Dermis microvascular lymphatic vessel endothelial cell (primary cell): ENCODE measurements at places on chromosomes 6 and 20. TPM values are rescaled to one million over a fixed set of nuclear protein-coding genes. Genes with fewer than 3 reads are reported as not detected.

DNA sequence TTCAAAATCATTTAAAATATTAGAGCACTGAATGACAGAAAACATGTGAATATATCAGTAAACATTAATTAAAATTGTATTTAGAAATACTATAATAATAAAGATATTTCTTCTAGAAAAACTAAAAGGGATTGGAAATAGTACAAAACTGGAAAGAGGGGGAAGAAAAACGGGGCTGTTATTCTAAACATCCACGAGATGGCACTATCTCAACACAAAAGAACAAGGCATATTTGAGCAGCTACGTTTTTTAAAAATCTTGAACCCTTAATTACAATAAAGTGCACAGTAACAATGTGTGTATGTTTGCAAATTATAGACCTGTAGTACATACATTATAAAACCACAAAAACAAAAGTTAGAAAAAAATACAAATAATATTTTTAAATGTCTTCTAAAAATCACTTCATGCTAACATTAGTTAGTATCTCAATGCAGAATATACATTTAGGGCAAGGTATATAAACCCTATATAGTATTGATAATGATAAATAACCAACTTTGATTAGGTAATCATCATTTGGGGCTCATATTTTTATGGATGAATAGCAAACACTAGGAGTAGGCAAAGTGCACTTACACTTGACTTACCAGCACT is 42.5 kb upstream of the PNISR start:
- DNase-seq: peak; percentile 21

The ACTR5 gene
- 6.9 and 7.3 TPM in 2 replicates for total RNA-seq

The SS18L1 gene
- total RNA-seq: 6.4 and 11.3 TPM in 2 replicates

DNA sequence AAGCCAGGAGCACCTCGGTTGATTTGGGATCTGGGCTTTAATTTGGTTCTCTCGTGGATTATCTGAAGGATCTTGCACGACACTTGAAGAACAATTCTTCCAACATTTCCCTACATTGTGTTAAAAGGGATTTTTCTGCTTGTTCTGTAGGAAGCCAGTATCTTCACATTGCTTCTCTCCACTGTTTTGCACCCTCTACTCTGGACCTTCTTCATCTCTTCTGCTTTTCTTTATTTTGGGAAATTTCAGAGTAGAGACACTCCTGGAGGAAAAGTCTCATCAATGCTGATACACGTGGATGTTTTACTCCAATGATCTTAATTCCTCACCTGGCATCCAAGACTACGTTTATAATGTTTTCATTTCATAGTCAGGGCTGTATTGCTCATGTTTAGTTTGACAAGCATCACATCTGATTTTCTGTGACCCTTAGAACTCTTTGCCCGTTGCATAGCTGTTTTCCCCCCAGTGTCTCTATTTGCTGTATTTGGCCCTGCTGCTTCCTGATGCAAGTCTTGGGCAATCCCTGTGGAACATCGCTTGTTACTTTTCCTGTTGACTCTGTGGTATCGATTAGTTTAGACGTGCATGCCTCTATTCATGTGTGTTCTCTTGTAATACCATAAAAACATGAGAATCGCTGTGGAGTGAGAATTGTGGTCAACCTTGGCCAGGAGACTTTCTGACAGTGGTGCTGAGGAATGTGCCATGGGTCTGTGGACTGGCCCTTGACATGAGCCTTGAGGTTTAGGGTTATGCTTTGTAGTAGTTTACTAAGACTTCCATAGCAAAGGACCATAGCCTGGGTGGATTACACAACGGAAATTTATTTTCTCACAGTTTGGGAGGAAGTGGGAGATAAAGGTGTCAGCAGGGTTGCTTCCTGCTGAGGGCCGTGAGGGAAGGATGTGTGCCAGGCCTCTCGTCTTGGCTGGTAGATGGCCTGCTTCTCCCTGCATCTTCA is 12.5 kb downstream of the PLCB1 start:
- peak; percentile 45 for DNase-seq

- DNase-seq: no peak
Measured at GRCh38 chr6:85866370-85866730, 223.7 kb upstream of the SYNCRIP start.

DNA sequence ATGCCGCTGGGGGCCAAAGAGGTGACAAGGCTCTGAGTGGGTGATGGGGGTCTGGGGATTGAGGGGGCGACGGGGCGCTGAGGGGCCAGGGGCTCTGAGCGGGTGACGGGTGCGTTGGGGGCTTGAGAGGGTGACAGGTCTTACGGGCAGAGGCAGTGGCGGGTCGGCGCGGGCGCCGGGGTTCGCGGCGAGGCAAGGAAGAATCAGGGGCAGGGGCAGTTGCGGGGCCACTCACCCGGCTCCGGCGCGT is 146 bp downstream of the ZNFX1 start:
- no peak for DNase-seq

- DNase-seq: no peak
Measured at GRCh38 chr20:61593516-61593915, 341.5 kb downstream of the CDH4 start.

The PFDN4 gene
- total RNA-seq: 52.1 and 70.0 TPM in 2 replicates

- DNase-seq: no peak
Measured at GRCh38 chr6:26051665-26052310, 35.4 kb upstream of the HFE start.

The EDN1 gene
- 63.0 and 107 TPM in 2 replicates for total RNA-seq

GRCh38 chr6:90701146-90701781 is 114.4 kb upstream of the MAP3K7 start:
- no peak for DNase-seq

The LST1 gene
- total RNA-seq: 0.51 TPM in 1 of 2 replicates, not detected in the other

GRCh38 chr20:10476319-10476724 is 41.2 kb downstream of the SLX4IP start:
- no peak for DNase-seq

DNA sequence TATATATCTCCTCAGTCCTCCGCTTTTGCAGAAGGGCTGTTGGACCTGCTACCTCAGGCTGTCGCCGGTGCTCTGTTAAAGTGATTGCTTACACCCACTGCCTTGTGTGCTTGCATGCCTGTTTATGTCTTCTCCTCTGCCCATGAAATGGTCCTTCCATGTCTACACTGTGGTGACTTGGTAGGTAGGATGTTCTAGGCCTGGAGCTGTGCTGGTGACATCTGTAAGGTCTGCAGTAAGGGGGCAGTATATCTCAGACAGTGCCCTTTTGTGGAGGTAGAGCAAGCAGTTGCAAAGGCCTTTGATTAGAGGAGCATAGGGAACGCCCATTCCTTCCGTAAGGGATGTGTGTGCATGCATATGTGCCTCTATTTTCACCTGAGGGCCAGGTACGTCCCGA is 40.3 kb downstream of the VAPB start:
- no peak for DNase-seq

- DNase-seq: no peak
Measured at GRCh38 chr6:119575721-119576120, 226.2 kb upstream of the MAN1A1 start.

- no peak for DNase-seq
Measured at GRCh38 chr20:53138454-53139262, 166.5 kb downstream of the TSHZ2 start.

The SLC22A1 gene
- 0.13 TPM in 1 of 2 replicates, not detected in the other for total RNA-seq

GRCh38 chr20:53346335-53346648 is 247.3 kb downstream of the ZNF217 start:
- no peak for DNase-seq

DNA sequence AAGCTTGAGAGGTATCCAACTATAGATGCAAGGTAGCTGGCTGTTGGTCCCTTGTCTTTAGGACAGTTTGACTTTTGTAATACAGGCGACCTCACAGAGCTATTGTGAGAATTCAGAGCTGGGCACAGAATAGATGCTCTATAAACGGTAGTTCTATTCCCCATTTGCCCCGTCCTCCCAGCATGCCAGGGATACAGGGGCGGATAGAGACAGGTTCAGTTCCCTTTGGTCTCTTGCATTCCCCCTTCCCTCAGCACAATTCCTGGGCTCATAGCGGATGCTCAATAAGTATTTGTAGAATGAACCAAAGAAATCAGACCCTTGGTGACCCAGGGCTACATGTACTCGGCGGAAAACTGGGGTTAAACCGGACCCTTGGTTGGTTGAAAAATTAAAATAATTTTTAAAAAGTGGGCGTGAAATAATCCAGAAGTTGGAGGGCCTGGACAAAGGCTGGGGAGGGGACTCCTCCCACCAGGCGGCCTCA is 707 bp upstream of the TOP1 start:
- no peak for DNase-seq

The SLC22A2 gene
- total RNA-seq: not detected in 2 replicates

The TBXT gene
- total RNA-seq: not detected in 2 replicates

GRCh38 chr20:1881240-1881835 is 13.9 kb upstream of the SIRPA start:
- peak; percentile 42 for DNase-seq

The SIRPB1 gene
- total RNA-seq: 1.3 TPM in 2 replicates

The TMEM244 gene
- total RNA-seq: not detected in 2 replicates

The HRH3 gene
- not detected in 2 replicates for total RNA-seq

The MUC22 gene
- total RNA-seq: not detected in 2 replicates

DNA sequence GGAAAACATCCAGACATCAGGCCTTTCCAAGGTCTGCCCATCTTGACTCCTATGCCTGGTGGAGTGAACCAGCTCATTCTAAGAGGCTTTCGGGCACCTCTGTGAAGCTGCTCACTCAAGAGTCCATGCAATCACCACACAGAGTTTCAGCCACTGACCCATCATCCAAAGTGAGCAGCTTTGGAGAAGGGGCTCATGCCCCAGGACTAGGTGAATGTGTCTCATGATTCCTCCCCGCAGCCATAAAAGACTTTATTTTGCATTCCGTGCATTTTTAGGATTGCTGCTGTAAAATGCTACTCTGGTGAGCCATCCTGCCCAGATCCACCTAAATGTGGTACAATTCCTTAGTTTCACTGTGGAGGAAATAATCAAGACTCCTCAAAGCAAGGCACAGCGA is 44.5 kb upstream of the EZR start:
- no peak for DNase-seq

- peak; percentile 30 for DNase-seq
Measured at GRCh38 chr6:18302561-18303439, 38.5 kb upstream of the DEK start.

DNA sequence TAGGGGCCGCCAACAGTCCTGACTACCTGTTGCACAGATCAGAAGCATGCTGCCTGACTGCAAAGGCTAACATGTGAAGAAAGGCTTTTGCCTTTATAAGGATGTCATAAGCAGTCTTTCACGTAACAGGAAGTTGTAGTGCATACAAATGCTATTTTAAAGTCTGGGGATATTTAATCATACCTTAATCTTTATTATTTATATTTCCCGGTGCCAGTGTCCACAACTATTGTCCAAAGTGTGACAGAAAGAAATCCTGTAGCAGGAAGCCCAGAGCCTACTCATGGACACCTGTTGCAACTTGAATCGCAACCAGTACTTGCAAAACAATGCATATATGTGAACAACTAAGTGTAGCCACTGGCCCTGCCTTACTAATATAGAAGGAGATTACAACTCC is 235.8 kb downstream of the ALDH8A1 start:
- peak; percentile 32 for DNase-seq

- DNase-seq: peak; percentile 62
Measured at GRCh38 chr20:22805219-22805618, 220.8 kb upstream of the FOXA2 start.

- no peak for DNase-seq
Measured at GRCh38 chr20:55417836-55418235, 587.5 kb downstream of the CBLN4 start.

DNA sequence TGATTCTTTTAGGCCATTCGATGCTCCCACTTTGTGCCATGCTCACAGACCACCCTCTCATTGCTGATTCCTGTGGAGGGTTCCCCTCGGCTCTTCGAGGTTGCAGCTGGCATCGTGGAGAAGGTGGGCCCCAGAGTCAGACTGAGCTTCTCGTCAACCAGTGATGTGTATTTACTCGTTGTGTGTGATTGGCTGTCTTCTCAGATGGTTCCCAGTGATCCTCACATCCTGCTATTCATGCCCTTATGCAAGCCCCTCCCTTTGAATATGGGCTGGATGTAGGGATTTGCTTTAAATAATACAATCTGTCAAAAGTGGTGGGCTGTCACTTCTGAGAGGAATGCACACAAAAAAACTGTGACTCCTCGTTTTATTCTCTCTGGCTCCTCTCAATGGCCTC is 99.6 kb upstream of the ENPP5 start:
- DNase-seq: no peak

The EPB41L1 gene
- 7.3 and 22.4 TPM in 2 replicates for total RNA-seq

The HLA-DOB gene
- under 0.01 and 0.13 TPM in 2 replicates for total RNA-seq

The ZSCAN23 gene
- under 0.01 and 0.26 TPM in 2 replicates for total RNA-seq

The C20orf144 gene
- total RNA-seq: under 0.01 TPM in 1 of 2 replicates, not detected in the other

- no peak for DNase-seq
Measured at GRCh38 chr6:136655239-136656014, 105.2 kb upstream of the MAP7 start.

GRCh38 chr6:39553029-39553428 is 172.2 kb downstream of the KIF6 start:
- DNase-seq: no peak

The COX7A2 gene
- 102 and 170 TPM in 2 replicates for total RNA-seq

The PEX3 gene
- total RNA-seq: 13.4 and 13.7 TPM in 2 replicates

DNA sequence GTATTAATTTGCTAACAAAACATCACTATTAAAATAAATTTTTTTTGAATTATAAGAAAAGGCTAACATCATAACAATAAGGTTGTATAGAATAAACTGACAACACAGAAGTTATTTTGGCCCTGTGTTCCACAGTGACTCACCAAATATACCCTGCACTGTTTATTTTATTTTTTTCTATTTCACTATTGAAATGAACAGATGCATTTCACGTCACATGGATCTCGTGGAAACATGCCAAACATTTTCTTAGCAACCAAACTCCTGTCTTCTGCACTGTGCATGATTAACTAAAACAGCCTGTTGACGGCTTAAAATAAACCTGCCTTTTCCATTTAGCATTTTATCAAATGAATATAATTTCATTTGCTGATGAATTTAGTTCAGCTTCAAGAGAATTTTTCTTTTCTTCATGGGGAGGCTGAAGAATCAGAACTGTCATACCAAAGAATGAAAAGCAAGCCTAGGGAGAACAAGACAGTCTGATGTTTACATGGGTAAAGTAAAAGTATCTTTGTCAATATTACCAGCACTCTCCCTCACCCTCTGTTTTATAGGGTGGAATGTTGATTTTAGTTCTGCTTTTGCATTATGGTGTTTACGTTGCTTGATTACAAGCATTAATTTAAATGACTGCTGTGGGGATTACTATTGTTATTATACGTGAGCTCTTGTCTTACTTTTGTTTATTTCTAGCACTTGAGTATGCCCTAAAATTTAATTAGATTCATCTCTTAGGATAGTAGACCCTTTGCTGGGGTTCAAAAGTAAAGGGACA is 115.3 kb downstream of the LCA5 start:
- DNase-seq: peak; percentile 98

- DNase-seq: no peak
Measured at GRCh38 chr6:132136981-132137380, 185.8 kb upstream of the CCN2 start.

- DNase-seq: peak; percentile 98
Measured at GRCh38 chr6:63527658-63528514, 44.4 kb upstream of the LOC128125822 start.

DNA sequence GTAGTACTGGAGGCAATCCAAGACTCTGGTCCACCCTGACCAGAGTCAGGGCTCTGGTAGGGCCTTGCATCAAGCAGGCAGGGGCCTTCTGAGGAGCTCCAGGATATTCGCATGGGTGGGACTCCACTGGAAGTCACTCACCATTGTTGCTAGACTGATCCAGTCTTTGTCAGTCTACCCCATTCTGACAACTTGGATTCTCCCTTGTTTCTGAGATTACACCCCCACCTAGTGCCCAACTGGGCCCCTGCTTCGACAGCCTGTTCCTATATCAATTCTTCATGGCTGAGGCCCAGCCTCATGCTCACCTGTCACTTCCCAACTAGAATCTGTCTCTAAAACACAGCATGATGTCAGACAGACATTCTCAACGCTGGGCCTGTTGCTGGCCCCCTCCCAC is 5.2 kb downstream of the SLC35D3 start:
- DNase-seq: peak; percentile 35

GRCh38 chr20:49580813-49581174 is 12.9 kb upstream of the PTGIS start:
- DNase-seq: no peak
